ENCODE measurements at places on chromosomes 12 and 14.

- no peak for DNase-seq
Measured at GRCh38 chr14:88770736-88771135, 22.0 kb downstream of the EML5 start.

DNA sequence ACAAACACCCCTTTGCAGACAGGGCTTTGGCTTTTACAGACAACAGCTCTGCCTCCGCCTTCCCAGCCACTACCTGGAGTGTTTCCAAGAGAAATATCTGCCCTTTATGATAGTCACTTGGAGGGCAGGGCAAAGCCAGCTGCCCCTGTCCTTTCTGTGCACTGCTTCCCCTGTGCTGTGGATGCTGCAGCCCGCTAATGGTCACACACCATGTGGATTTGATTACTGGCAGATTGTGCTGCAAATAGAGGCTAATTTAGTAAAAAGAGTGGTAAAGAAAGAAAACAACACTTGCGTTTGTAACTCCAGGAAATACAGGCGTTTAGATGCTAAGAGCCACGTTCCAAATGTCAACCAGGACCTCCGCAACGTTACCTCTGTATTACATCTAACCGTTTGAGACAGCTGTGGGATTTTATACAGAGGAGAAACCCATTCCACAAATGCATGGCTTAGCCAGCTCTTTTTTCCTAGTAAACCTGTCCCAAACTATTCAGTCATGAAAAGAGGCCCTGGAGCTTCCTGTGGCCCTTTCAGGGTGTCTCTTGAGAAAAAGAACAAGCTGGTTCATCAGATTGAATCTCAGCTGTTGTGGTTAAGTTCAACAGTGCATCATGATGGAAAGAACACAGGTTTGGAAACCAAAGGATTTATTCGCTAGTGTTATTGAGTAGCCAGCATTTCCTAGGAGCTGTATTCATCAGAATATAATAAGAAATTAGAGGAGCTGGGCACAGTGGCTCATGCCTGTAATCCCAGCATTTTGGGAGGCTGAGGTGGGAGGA lies 30.1 kb upstream of the PWP1 start:
- no peak for DNase-seq

DNA sequence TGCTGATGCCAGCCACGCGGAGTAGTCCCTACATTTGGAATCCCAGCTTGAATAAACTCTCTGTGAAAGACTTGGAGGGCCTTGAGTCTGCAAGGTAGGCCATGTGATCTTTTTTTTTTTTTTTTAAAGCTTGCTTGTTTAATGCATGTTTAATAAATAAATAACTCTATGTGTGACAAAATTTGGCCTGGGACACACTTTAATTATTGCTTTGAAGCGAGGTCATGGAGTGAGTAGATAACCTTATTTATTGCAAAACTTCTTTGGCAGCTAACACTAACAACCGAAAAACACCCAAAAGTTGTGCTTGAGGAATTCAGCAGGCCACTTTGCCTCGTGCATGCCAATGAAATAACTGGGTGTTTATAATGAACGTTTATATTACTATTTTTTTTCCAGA lies 382.2 kb downstream of the FLRT2 start:
- DNase-seq, result no peak

DNA sequence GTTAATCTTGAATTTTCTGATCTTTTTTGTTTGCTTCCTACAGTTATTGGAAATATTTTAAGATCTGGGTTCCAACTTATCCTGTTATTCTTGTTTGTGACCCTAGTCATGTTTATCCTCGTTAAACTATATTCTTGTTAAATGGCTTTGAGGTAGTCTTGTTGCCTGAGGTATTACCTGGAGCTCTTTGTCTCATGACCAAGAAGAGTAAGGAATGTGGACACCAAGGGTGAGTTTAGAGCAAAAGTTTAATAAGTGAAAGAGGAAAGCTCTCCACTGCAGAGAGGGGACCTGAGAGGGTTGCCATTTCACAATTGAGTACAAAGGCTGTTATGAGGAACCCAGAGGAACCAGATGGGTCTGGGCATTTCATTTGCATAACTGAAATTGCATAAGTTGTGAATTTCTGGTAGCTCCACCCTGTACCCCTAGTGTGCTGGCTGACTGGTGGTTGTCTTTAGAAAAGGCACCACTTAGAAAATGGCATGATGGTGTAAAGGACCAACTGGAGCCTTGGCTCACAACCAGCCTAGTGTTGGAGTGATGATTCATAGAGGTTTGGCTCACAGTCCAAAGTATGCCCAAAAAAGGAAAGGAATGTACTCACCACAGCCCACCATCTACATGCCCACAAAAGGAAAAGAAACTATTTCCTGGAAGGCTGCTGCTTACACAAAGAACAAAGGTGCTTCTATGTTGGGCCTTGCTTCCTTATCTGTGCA lies 36.7 kb upstream of the RESF1 start:
- peak; percentile 38 for DNase-seq

GRCh38 chr14:63096186-63096585 lies 50.9 kb upstream of the KCNH5 start:
- DNase-seq, result no peak

DNA sequence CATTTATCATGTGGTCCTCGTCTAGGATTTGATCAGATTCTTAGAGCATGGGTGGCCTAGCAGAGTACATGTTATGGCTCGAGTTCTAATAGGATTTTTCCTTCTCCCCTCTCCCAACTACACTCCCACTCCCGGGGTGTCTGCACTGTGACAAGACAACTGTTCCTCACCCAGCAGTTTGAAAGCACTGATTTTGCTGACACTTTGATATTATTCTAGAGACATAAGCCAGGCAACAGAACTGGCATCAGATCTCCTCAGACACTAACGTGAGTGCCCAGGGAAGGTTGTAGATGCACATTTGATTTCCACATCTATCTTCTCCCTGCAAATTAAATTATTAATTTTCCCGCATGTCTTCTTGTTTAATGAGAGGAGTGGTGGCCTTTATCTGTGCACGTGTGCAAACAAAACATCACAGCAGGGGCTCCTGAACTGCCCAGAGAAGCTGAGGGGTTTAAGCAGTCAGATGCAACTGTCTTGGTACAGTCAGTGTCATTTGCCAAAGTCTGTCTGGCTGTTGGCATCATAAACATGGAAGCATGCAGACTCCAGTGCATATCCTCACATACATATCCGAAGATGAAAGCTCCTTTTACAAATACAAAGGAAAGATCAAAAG lies 491.8 kb downstream of the NPAS3 start:
- DNase-seq, result no peak

- no peak for DNase-seq
Measured at GRCh38 chr12:25018146-25018545, 69.2 kb upstream of the BCAT1 start.

- DNase-seq, result no peak
Measured at GRCh38 chr12:118249547-118249946, 113.6 kb downstream of the PEBP1 start.

DNA sequence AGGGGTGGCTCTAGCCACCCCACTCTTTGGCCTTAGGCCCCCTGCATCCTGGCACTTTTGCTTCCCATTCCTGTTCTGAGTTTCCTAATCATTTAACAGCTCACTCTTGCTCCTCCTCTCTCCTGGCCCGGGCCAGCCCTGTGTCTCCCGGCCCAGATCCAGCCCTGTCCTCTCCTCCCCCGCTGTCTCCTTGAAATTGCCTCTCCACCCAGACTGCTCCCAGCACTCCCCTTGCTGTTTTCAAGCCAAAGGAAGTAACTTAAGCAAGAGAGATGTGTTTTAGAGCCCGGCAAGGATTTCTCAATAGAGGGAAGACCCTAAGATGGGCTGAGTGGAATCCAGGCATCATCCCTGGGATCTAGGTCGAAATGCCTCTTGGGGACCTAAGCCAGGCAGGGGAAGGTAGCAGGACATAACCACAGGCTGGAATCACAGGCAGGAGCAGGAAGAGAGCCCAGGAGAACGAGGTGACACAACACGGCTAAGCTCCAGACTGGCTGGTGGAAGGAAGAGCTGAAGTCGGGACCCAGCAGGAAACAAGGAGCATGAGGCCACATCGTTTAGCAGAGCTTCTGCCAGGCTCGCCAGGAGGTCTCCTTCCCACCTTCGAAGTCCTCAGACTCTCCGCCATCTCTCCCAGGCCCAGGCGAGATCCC lies 2.0 kb upstream of the LRP1-AS start:
- no peak for DNase-seq

DNA sequence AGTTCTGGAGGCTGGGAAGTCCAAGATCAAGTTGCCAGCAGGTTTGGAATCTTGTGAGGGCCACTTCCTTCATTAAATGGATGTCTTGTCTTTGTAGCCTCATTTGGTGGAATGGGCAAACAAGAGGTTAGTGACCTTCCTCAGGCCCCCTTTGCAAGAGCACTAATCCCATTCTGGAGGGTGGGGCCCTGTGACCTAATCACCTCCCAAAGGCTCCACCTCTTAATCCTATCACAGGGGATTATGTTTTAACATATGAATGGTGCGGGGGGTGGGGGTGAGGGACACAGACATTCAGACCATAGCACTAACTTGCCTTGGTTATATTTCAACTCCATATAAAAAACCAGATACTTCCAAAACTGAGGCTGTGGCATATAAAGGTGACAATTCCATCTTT lies 59.9 kb upstream of the PPP4R3A start:
- DNase-seq, result no peak

DNA sequence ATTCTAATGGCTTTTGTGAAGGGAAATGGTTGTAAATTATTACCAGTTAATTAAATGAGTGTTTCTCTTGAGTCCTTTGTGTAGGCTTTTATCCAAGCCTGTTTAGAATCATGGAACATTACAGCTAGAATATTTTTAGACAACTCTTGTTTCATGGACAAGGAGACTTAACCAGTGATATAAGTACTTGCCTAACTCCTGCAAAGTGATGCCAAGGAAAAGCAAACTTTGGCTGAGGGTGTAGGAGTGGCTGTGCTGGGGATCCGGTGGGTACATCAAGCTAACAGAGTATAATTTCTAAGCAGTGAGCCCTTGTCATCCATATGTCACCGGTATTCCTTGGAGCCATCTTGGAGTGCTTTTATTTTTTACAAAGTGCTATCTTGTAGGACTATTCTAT lies 61.5 kb downstream of the PRKCH start:
- DNase-seq, result no peak

GRCh38 chr14:74965486-74966153 lies 10.2 kb upstream of the PGF start:
- DNase-seq, result no peak

- no peak for DNase-seq
Measured at GRCh38 chr14:63972323-63972932, 119.6 kb downstream of the SYNE2 start.

GRCh38 chr12:49554266-49554665 lies 13.7 kb downstream of the MCRS1 start:
- no peak for DNase-seq

DNA sequence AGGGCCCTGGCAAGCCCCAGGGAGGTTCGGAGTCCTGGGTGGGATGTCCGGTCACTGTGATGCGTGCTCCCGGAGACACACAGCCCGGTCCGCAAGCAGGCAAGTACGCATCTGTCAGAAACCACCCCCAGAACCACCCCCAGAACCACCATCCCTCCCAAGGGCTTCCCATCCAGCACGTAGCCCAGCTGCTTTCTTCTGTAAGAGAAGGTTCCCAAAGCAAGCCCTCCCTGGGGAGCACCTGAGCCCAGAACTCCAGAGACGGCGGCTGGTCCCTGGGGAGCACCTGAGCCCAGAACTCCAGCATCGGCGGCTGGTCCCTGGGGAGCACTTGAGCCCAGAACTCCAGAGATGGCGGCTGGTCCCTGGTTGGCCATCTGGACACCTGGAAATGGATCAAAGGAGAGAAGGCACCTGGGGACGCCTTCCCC lies 2.6 kb upstream of the FBRSL1 start:
- DNase-seq, result no peak

DNA sequence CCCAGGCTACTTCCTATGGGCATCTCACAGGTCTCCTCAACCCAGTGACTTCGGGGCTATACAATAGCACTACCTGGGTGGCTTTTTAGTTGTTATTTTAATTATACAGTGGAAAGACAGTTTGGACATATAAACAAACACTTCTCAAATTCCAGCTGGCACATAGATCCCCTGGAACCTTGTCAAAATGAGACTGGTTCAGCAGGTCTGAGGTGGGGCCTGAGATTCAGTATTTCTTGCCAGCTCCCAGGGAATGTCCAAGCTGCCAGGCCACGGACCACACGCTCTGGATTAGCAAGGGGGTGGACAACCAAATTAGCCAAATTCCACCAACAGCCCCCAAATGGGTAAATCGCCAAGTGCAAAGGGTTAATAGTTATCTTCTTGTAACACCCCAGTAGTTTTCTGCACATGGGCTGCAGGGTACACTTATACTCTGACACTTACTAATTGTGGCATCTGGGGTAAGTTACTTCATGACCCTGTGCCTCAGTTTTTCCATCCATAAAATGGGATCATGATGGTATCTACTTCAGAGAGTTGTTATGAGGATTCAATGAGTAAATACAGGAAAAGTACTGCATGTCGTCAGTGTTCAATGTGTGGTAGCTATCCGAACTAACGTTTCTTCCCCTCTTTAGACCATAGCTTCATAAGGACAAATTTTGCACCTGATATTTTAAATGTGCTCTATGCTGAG lies 789.4 kb upstream of the TBX3 start:
- DNase-seq, result no peak

All from KBM-7 (cell line).